ENCODE measurements at places on chromosomes 6 and 20.

DNA sequence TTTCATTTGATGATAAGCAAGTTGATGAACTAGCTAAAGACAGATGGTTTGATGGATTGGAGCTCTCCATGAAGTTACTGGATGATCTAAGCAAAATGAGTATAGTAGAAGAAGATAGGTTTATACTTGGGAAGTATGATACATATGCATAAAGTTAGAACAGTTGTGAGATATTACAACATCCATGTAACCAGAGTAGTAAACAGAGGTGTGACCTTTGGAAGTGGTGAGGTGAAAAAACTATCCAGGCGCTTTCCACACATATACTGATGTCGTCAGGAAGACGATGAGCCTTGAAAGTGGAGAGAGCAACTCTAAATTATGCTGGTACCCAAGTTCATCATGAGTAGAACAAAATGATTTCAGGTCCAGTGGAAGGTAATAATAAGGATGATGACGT is 271.0 kb downstream of the PTPRK start:
- DNase-seq, result no peak

- DNase-seq, result no peak
These were observed 90.1 kb upstream of the PREP start for GRCh38 chr6:105492706-105493673.

- no peak for DNase-seq
These were observed 17.0 kb downstream of the NFATC2 start for GRCh38 chr20:51525241-51526105.

- DNase-seq, result no peak
These were observed 21.8 kb downstream of the SLC35F1 start for GRCh38 chr6:117928833-117929232.

- DNase-seq, result no peak
These were observed 17.8 kb upstream of the PPP1R3G start for GRCh38 chr6:5067305-5067704.

Measured in activated naive CD8-positive, alpha-beta T cell treated with anti-CD3 and anti-CD28 coated beads, Interleukin-2, amount 10 ng/mL, durations not matched to agents 7 days and 5 days (primary cell).